Immature natural killer cell (primary cell): ENCODE measurements at places on chromosomes 6 and 20.
A peak's percentile ranks its signal among the peaks of the same experiment; 100 is the strongest.

GRCh38 chr20:34680586-34681175 is 3.8 kb upstream of the PIGU start:
- DNase-seq, result no peak

- no peak for DNase-seq
Measured at GRCh38 chr20:22768266-22769178, 184.2 kb upstream of the FOXA2 start.

- no peak for DNase-seq
Measured at GRCh38 chr6:137904822-137905617, 38.0 kb downstream of the TNFAIP3 start.

- DNase-seq, result no peak
Measured at GRCh38 chr20:5395932-5396727, 79.4 kb upstream of the PROKR2 start.

DNA sequence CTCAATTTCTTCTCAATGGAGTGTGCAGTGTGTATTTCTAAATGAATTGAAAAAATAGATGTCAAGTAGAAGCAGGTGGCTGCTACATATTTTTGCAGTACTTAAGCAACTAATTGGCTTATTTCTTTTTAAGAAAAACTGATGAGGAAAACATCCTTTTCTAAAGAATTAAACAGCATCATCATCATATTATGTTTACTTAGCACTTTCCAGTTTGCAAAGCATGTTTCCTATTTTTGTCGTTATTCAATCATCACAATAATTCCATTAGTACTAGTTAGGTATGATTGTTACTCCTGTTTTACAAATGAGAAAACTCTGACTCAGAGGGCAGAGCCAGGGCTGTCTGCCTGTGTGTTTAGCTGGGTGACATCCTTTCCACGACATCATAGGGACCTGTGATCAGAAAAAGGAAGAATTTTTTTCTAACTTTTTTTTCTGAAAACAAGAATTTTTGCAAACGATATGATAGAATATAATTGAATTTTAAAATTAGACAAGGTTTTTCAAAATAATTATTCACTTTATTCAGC is 22.7 kb upstream of the BMP6 start:
- no peak for DNase-seq

GRCh38 chr6:47714802-47715201 is 16.4 kb downstream of the ADGRF4 start:
- DNase-seq, result peak; percentile 12

GRCh38 chr6:122033564-122034181 is 365.8 kb upstream of the HSF2 start:
- DNase-seq, result no peak

- no peak for DNase-seq
Measured at GRCh38 chr6:116528780-116529179, 16.7 kb downstream of the TRAPPC3L start.

DNA sequence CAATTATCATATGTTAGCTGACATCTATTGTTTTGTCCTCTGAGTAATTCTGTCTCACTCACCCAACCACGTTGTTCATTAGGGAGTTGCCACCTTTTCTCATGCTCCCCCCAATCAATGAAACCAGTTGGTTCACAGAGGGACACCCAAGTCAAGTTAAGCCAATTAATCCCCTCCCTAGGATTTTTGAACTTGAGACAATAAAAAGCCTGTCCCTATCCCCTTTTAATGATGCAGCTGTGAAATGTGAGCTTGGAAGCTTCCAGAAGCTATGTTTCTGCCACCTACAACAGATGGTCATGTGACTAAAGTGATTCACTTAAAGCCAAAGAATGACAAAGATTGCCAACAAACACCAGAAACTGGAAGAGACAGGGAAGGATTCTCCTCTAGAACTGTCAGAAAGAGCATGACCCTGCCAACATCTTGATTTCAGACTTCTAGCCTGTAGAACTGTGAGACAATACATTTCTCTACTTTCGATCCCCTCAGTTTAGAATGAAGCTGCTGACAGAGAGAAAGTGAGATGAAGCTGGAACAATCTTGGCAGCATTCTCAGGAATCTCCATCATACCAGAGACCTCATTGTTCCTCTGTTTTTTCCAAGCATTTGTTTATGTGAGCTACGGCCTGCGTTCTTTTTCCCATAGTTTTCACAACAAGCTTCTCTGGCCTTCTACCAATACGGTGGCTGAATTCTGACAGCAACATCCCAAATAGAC is 57.8 kb upstream of the TPD52L1 start:
- DNase-seq, result no peak

DNA sequence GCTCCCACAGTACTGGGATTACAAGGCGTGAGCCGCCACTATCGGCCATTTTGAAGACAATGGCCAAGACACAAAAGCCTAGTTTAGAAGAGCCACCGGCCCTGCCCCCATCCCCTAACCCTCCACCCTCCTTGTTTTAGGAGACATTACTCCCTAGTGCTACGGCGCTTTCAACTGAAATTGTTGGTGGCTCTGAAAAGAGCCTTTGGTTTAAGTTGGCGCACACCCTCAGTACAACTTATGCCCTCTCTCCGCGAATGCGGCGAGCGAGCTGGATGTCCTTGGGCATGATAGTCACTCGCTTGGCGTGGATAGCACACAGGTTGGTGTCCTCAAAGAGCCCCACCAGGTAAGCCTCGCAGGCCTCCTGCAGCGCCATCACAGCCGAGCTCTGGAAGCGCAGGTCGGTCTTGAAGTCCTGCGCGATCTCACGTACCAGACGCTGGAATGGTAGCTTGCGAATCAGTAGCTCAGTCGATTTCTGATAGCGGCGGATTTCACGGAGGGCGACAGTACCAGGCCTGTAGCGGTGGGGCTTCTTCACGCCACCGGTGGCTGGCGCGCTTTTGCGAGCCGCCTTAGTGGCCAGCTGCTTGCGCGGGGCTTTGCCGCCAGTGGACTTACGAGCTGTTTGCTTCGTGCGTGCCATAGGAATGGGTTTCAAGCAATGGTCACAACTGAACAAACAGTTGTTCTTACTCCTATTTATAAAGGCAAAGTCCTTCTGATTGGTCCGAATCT is 114.9 kb upstream of the BTN3A2 start:
- DNase-seq, result peak; percentile 68

GRCh38 chr6:145070791-145071190 is 664.5 kb downstream of the EPM2A start:
- no peak for DNase-seq

DNA sequence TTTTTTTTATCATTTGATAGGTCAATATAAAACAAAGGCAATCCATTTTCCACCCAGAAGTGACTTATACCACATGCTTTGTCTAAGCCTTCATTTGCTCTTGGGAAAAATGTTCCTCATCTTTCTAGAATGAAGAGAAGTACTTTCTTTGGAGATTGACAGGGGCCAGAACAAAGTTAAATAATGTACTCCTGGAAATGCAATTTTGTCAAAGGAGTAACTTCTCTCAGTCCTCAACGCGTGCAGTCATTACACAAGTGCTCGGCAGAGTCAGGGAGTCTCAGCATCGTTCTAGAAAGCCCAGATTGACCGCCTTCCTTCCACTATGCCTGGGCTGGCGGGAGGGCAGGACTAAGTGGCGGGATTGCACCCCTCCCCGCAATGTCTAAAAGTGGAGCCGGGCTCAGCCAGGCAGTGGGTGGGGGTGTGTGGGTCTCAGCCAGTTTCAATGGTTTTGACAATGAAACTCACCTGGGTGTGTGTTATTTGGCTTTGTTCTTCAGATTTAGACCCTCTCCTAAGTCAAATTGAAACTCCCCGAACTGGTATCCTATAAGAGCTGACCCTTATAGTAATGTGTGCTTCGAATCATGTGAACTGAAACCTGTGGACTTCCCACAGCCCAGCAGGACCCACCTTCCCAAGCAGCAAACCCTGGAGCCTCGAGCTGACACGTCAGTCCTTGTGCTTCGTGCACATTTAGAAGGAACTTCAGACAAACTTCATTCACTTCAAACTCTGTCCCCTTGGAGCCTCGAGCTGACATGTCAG is 63.2 kb upstream of the DUSP22 start:
- DNase-seq, result no peak

- no peak for DNase-seq
Measured at GRCh38 chr20:21326700-21327099, 23.6 kb downstream of the XRN2 start.

DNA sequence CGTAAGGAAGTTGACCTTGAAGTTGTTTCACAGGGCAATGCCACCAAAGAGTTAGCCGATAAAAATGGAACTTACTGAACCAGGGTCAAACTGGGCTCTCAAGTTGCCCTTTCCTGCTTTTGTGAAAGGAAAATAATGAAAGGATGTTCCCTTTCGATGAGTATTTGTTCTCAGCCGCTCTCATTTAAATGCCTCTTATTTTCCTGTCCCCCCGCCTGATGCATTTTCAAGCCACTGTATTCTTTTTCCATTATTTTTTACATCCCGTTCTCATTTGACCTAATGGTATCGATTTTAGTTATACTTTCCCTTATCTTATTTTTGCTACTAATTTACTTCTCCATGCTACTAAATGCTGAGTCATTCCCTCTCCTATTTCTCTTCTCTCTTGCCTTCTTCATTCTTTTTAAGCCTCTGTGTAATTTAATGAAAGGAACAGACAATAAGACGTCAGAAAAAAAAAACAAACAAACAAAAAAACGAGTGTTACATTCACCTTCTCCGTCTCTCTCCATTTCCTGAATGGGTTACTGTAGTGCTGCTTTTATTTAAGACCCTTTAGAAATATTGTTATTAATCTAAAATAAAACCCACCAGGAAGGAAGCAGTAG is 655 bp upstream of the NDUFAF4 start:
- no peak for DNase-seq

GRCh38 chr6:123575188-123575587 is 61.6 kb downstream of the TRDN start:
- no peak for DNase-seq

DNA sequence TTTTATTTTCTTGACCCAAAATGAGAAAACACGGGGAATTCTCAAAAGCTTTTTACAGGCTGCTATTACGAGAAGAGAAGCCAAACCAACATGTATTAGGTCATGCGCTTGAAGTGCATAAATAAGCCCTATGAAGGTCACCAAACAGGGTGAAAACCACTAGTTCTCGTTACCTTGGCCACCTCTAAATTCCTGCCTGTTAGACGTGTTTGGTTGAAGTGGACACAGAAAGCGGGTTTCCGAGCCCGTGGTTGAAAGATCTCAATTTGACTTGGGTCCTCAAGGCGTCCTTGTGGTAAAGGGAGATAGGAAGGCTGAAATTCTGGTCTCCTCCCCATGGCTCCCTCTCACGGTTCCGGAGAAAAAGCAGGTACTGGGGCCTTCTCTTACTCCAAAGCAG is 6.2 kb downstream of the EYA2 start:
- DNase-seq, result no peak

GRCh38 chr6:25052181-25052580 is 116.4 kb upstream of the RIPOR2 start:
- no peak for DNase-seq

- DNase-seq, result no peak
Measured at GRCh38 chr6:130852844-130853554, 25.8 kb downstream of the SMLR1 start.

- no peak for DNase-seq
Measured at GRCh38 chr6:25301362-25301761, 22.2 kb downstream of the CARMIL1 start.

GRCh38 chr20:64276817-64277216 is 21.3 kb downstream of the PCMTD2 start:
- no peak for DNase-seq

GRCh38 chr6:19690325-19691075 is 146.7 kb upstream of the ID4 start:
- no peak for DNase-seq

DNA sequence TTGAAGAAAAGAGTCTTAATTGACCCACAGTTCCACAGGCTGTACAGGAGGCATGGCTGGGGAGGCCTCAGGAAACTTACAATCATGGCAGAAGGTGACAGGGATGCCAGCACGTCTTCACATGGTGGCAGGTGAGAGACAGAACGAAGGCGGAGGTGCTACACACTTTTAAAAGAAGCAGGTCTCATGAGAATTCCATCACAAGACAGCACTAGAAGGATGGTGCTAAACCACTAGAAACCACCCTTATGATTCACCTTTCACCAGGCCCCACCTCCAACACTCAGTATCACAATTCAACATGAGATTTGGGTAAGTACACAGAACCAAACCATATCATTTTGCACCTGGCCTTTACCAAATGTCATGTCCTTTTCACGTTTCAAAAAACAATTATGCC is 20.9 kb downstream of the TAGAP start:
- no peak for DNase-seq

GRCh38 chr20:2179233-2179580 is 77.6 kb downstream of the STK35 start:
- no peak for DNase-seq

DNA sequence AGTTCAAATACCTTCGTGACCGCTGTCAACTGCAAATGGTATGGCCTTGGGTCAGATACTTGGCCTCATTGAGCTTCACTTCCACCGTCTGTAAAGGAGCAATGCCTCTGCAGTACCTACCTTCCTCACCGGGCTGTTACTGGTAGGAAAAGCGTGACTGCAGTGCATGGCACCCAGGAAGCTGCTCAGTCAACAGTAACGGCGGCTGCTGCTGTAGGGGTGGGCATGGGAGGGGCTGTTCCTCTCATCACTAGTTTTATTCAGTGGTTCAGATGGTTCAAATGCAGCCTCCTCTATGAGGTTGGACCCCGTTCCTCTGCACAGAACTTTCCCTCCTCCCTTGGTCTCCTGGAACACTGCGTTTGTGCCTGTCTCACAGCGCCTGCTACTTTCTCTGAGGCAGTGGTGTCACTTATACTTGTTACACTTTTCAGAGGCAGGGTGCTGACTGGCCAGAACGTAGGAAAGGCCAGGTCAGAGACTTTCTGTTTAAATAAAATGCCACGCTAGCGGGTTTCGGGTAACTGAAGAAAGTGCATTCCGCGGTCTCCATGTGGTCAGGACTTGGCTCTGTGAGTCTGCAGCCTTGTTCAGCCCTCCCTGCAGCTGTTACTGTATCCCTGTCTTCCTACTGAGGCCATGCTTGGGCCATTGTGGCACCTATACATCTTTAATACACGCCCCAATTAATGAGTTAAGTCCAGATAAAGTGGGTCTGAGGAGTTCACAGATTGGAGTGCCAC is 279.6 kb downstream of the NRN1 start:
- DNase-seq, result no peak

DNA sequence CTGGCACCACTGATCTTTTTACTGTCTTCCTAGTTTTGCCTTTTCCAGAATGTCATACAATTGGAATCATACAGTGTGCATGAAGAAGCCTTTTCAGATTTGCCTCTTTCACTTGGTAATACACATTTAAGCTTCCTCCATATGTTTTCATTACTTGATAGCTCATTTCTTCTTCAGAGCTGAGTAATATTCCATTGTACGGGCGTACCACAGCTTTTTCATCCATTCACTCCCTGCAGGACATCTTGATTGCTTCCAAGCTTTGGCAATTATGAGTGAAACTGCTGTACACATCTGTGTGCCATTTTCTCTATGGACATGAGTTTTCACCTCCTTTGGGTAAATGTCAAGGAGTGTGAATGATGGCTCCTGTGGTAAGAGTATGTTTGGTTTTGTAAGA is 46.2 kb upstream of the LY86 start:
- DNase-seq, result no peak

DNA sequence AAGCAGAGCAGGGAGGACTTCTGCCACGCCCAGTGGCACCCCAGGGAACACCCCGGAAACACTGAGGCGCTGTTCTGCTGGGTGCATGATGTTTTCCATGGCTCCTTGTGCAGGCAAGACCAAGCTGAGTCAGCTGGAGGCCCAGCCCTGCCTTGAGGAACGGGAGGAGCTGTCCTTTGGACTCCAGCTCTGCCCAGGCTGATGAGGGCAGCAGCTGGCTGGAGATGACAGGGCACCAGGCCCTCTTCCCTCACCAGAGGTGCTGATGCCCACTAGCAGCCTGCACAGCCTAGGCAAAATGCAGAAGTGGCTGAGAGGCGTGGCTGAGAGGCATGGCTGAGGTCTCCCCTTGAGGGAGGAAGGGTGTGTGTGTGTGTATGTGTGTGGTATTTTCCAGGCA is 2.4 kb downstream of the C6orf132 start:
- no peak for DNase-seq
